ENCODE measurements at places on chromosomes 4 and X.

DNA sequence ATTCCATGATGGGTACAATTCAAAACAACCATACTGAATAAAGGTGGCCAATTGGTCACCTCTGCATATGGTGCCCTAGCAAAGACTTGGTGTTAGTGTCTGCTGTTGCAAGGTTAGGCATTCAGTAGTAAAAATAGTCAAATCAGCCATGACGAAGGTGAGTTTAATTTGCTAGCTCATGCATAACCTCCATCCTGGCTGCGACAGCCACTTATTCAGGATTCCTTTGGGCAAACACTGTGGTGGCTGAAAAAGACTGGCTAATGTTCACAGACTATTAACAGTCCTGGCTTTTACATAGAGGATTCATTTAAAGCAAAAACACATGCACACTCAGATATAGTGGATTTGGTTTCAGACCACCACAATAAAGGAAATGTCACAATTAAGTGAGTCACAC lies 34.8 kb upstream of the MAP9 start:
- DNase-seq = no peak

DNA sequence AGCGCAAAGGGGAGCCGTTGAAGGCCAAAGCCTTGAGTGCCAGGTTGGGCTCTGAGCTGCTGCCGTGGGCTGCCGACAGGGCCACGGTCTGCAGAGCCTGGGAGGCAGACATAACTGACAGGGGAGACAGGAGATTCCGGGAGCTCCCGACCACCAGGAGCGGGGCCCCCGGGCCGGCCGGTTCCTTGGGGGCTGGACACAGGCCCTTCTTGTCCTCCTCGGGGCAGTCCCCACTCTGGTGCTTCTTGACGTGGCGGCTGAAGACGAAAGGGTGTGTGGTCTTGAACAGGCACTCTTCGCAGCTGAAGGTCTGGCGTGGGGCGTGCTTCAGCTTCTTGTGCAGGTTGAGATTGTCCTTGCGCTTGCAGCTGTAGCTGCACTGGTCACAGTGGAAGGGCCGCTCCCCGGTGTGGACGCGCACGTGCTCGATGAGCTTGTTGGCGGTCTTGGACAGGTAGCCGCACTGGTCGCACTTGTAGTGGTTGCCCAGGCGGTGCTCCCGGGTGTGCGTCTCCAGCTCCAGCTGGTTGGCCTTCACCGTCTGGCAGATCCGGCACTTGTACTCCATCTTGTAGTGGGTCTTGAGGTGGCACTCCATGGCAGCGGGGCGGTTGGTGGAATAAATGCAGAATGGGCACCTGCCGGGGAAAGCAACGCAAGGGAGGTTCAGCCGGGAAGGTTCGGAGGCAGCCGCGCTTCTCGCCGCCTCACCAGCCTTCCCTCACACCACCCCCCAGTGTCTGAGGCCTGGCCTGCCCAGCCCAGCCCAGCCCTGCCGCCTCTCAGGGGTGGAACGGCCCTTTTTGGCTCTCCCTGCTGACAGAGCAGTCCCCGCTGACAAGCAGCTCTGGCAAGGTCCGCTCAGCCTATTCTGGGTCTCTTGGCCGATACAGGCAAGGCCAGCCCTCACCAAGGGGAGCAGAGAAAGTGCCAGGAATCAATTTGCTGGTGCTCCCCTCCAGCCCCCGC lies 81.3 kb downstream of the C4orf51 start:
- no peak for DNase-seq

DNA sequence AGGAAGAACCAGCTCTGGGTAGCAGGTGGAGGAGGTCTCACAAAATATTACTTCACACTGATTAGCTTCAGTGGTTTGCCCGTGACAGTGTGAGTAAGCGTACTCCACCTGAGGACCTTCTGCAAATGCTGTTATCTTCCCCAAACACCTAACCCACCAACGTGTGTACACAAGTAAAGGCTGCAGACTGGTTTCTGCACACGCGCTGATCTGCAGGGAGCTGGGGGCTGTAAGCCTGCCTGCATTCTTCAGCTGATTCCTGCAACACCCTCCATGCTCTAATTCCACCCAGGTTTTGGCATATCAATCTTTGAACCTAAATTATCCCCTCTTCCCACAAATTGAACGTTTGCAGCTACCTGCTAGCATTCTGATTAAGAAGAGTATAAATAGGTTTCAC lies 820.2 kb downstream of the TRIML1 start:
- no peak for DNase-seq

DNA sequence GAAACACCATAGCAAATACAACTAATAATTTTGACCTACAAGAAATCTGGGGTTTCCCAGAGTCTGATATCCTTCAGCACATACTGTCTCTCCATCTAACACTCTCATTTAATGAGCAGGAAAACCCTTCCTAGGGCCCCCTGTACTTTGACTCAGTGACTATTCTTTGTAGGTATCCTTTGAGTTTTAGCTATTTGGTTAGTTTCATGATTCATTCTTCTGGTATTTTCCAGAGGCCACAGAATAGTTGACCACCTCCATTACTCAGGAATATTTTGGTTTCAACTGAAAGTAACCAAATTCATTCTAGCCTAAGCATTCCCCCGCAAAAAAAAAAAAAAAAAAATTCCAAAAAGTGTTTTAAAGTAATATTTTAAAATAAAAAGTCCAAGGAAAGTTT lies 140.0 kb downstream of the IDS start:
- DNase-seq = peak; percentile 63

GRCh38 chrX:110915111-110915510 lies 119.5 kb upstream of the CHRDL1 start:
- DNase-seq = peak; percentile 0
